ENCODE measurements at places on chromosomes 2 and 18. TPM values are rescaled to one million over a fixed set of nuclear protein-coding genes. Genes with fewer than 3 reads are reported as not detected.

Gene DAW1
- not detected for total RNA-seq

Gene REG1B
- not detected for total RNA-seq

Gene FEV
- total RNA-seq, result not detected

Gene DNPEP
- 63.5 TPM for total RNA-seq

Gene ANKMY1
- 8.6 TPM for total RNA-seq

Gene COL3A1
- total RNA-seq, result not detected

Gene SNED1
- 1.8 TPM for total RNA-seq

Gene CNGA3
- not detected for total RNA-seq

Gene TNFAIP6
- 0.81 TPM for total RNA-seq

Gene TCF7L1
- total RNA-seq, result 117 TPM

Gene CAPG
- 72.8 TPM for total RNA-seq

Gene RUFY4
- total RNA-seq, result 0.44 TPM

Gene PSTPIP2
- total RNA-seq, result 3.6 TPM

Gene LYPD1
- total RNA-seq, result 10.6 TPM

Gene ZNF521
- total RNA-seq, result 3.3 TPM

Gene CTDSP1
- 52.3 TPM for total RNA-seq

Gene CYP27C1
- 2.3 TPM for total RNA-seq

Gene VIT
- total RNA-seq, result 0.15 TPM

Gene ANO7
- 5.2 TPM for total RNA-seq

Gene NT5DC4
- not detected for total RNA-seq

Gene KIAA2012
- not detected for total RNA-seq

Gene CNPPD1
- 36.4 TPM for total RNA-seq

Gene LYPD6B
- total RNA-seq, result 2.0 TPM

All from H9 (cell line).